ENCODE measurements at places on chromosomes 7 and 10. TPM values are rescaled to one million over a fixed set of nuclear protein-coding genes. Genes with fewer than 3 reads are reported as not detected.

GRCh38 chr10:120583424-120584108, 126.5 kb downstream of the PLPP4 start:
- no peak overlapping the region for H3K4me3 ChIP-seq
- no peaks in the 10 kb centered on the region for H3K27me3 ChIP-seq
- no peaks in the 10 kb centered on the region for H3K36me3 ChIP-seq
- no peaks in the 10 kb centered on the region for H3K4me1 ChIP-seq
- no peak overlapping the region for H3K27ac ChIP-seq

TBXAS1 gene
- 9.0 TPM for total RNA-seq

ABHD11 gene
- total RNA-seq, result 108 TPM

DNA sequence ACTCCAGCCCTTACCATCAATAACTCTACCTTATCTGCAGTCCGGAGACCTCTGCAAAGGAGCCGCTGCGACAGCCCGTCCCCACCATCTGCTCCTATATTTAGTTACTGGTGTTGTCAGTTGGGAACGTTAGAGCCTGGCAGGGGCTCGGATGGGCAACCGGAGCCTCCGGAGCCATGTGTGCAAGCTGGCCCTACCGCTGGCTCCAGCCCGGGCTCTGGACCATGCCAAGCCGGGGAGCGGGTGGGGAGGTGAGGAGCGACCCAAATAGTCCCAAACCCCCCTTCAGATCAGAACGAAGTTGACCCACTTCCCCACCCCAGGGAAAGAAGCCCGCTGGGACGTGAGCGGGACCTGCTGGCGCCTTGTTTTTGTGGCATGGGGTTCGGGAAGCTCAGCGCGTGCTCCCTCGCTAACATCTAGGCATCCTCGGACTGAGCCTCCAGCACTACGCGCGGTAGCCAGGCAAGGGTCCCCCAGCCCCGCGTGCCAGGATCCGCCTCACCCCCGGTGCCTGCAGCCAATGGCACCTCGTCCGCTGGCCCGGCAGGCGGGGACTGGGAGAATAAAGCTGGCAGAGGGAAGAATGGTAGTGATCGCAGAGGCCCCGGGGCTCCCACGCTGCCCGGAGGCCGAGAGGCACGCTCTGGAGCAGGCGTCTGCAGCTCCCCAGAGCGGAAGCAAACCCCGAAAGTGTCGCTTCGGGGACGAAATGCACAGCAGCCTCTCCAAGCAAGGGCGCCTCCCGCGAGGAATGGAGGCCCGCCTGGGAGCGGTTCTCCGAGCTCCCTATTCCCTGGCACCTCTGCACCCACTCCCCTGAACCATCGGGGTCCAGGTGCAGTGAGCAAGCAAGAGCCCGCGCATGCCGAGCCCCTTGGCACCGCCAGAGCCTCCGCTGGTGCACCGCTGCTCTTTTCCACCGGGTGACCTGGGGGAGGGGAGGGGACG, 679 bp downstream of the LRRC20 start:
- no peaks in the 10 kb centered on the region for H3K36me3 ChIP-seq
- H3K4me1 ChIP-seq, result peaks cover 9% of the 10 kb centered on the region
- DNase-seq, result peak; percentile 35
- H3K27ac ChIP-seq, result peak overlapping the region; percentile 78

DNA sequence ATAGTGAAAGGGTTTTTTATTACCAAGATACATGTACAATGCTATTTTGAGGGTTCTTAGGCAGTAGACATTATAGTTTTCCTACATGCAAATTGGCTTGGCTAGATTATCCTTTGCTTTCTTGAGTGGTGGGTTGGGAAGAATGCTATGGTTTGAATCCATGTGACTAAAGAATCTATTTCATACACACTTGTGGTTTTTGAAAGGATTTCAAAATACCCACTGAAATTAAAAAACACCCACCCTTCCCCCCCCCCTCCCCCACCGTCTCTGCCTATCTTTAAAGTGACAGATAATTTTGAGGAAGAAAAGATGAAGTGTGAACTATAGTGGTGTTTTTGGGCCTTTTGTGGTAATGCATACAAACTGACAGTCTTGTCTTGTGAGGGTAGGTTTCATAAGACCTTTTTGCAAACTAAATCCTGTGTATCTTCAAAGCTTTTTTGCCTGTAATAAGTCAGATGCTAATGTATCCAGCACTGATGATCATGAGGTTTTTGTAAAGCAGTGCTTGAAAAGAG, 90.9 kb downstream of the TPST1 start:
- H3K36me3 ChIP-seq, result no peaks in the 10 kb centered on the region
- no peak for DNase-seq
- no peak overlapping the region for H3K4me3 ChIP-seq
- no peaks in the 10 kb centered on the region for H3K27me3 ChIP-seq

RASSF4 gene
- total RNA-seq, result 27.6 TPM

CALCR gene
- total RNA-seq, result not detected

SPDYE2 gene
- not detected for total RNA-seq

DNA sequence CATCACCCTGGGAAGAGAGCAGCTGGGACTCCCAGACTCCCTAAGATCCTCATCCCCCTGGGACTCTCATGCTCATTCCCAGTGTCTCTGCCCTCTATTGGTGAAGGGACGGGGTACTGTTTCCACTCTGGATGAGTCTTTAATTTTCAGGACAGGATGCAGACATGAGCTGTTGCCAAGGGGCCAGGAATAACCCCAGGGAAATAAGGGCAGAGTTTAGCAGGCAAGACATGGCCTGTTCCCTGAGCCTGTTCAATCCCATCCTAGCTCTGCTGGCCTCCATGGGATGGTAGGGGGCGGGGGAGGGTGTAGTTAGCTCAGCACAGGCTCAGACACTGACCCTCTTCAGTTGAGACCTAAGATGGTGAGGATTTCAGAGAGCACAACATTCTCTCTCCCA, 14.0 kb downstream of the C10orf105 start:
- DNase-seq, result no peak
- peaks cover 5% of the 10 kb centered on the region for H3K4me1 ChIP-seq
- no peak overlapping the region for H3K27ac ChIP-seq
- no peak overlapping the region for H3K4me3 ChIP-seq
- no peaks in the 10 kb centered on the region for H3K27me3 ChIP-seq

- DNase-seq, result no peak
- no peaks in the 10 kb centered on the region for H3K4me1 ChIP-seq
- no peak overlapping the region for H3K4me3 ChIP-seq
- no peaks in the 10 kb centered on the region for H3K36me3 ChIP-seq
Observed at GRCh38 chr10:33519130-33519860, 184.8 kb upstream of the NRP1 start.

GRCh38 chr7:50530766-50531165, 34.4 kb downstream of the DDC start:
- H3K27me3 ChIP-seq, result no peaks in the 10 kb centered on the region
- no peaks in the 10 kb centered on the region for H3K36me3 ChIP-seq
- no peak for DNase-seq

FEZF1 gene
- total RNA-seq, result not detected

COL13A1 gene
- total RNA-seq, result 2.8 TPM

ZNF775 gene
- 8.9 TPM for total RNA-seq

- no peaks in the 10 kb centered on the region for H3K36me3 ChIP-seq
- H3K4me3 ChIP-seq, result no peak overlapping the region
- H3K4me1 ChIP-seq, result no peaks in the 10 kb centered on the region
Observed at GRCh38 chr7:135706858-135707569, 21.0 kb downstream of the SLC13A4 start.

DNA sequence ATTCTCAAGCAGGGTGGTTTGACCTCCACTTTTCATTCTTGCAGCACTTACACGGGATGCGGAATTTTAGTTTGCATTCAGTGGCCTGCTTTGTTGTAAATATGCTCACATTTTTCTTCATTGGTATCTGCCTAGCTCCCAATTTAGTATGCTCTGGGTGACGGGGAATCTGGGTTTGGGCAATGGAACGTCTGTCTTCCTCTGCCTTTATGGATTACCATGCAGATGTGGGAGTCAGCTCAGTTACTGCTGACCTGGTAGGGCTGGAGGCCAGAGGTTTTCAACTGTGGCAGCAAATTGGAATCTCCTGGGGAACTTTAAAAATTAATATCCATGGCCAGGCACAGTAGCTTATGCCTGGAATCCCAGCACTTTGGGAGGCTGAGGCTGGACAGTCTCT, 161.6 kb downstream of the CAMK1D start:
- H3K36me3 ChIP-seq, result no peaks in the 10 kb centered on the region
- H3K4me1 ChIP-seq, result no peaks in the 10 kb centered on the region
- H3K4me3 ChIP-seq, result no peak overlapping the region
- no peak overlapping the region for H3K27ac ChIP-seq
- no peak for DNase-seq

GRCh38 chr7:82699773-82700186, 256.2 kb upstream of the CACNA2D1 start:
- no peak overlapping the region for H3K27ac ChIP-seq
- H3K36me3 ChIP-seq, result no peaks in the 10 kb centered on the region
- H3K4me1 ChIP-seq, result no peaks in the 10 kb centered on the region
- no peak overlapping the region for H3K4me3 ChIP-seq

CALML3 gene
- total RNA-seq, result not detected

GRCh38 chr10:119805702-119806230, 66.9 kb downstream of the MCMBP start:
- no peaks in the 10 kb centered on the region for H3K27me3 ChIP-seq
- DNase-seq, result no peak
- H3K4me1 ChIP-seq, result no peaks in the 10 kb centered on the region
- no peak overlapping the region for H3K27ac ChIP-seq
- no peak overlapping the region for H3K4me3 ChIP-seq

GRCh38 chr7:108001764-108002725, 916 bp downstream of the LAMB1 start:
- H3K4me1 ChIP-seq, result peaks cover 49% of the 10 kb centered on the region
- H3K4me3 ChIP-seq, result peak overlapping the region; percentile 77
- H3K27ac ChIP-seq, result peak overlapping the region; percentile 88

AMPH gene
- total RNA-seq, result 2.2 TPM

RINT1 gene
- total RNA-seq, result 10.0 TPM

DNA sequence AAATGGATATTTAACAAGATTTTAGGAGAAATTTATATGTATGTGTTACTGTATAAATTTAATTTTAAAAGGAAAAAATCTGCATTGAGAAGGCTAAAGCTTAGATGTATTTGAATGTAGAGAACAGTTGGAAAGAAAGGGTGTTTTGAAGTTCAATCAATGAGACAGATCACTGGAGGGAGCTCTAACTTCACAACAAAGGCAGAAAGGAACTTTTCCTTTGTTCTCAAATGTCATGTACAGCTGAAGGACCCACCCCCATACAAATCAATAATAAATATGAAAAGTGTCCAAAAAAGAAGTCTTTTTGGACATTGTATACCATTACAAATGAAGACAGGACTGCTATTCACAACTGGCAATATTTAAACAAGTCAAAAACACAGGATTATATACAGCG, 403.4 kb downstream of the DNAJB9 start:
- no peaks in the 10 kb centered on the region for H3K27me3 ChIP-seq
- H3K4me1 ChIP-seq, result no peaks in the 10 kb centered on the region
- no peak overlapping the region for H3K27ac ChIP-seq
- no peak overlapping the region for H3K4me3 ChIP-seq
- DNase-seq, result no peak

DNA sequence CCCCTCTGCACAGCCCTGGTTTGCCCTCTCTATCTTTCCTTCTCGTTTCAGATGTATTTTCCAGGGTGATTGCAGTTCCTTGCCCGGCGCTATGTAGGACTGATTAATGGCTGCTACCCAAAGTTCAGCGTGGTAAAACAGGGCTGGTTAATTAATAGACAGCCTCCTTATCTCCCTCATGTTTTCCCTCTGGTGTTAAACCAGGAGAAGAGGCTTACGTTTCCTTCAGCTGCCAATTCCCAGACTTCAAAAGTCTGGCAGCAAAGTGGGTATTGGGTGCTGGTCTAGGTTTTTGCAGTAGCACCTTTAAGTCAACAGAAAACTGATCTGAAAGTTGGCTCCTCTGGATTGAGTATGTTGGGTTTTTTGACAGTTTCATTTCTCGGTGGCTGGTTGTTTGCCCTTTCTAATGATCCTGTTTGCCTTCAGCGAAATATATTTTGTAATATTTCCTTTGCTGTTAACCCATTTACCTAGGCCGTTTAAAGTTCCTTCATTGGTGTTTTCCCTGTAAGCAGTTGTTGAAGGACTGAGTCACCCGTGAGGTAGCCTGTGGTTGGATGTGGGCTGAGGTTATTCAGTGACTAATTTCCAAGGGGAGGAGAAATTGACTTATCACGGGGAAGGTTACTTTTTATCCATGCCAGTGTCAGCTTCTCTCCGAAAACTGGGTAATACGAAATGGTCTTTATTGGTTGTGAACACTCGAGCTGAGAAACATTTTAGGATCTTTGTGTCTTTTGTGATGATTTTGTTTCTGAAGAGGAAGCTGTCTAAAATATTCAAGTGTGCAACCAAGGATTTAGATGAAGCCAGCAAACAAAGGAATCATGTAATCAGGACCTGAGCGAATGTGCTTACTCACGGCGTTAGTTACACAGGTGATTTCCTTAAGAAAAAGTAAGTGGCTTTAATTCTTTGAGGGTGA, 257.2 kb downstream of the KIAA1217 start:
- no peaks in the 10 kb centered on the region for H3K27me3 ChIP-seq
- peak overlapping the region; percentile 87 for H3K27ac ChIP-seq
- H3K4me3 ChIP-seq, result peak overlapping the region; percentile 28
- no peaks in the 10 kb centered on the region for H3K36me3 ChIP-seq
- H3K4me1 ChIP-seq, result peaks cover 4% of the 10 kb centered on the region

SND1 gene
- 77.0 TPM for total RNA-seq

DNA sequence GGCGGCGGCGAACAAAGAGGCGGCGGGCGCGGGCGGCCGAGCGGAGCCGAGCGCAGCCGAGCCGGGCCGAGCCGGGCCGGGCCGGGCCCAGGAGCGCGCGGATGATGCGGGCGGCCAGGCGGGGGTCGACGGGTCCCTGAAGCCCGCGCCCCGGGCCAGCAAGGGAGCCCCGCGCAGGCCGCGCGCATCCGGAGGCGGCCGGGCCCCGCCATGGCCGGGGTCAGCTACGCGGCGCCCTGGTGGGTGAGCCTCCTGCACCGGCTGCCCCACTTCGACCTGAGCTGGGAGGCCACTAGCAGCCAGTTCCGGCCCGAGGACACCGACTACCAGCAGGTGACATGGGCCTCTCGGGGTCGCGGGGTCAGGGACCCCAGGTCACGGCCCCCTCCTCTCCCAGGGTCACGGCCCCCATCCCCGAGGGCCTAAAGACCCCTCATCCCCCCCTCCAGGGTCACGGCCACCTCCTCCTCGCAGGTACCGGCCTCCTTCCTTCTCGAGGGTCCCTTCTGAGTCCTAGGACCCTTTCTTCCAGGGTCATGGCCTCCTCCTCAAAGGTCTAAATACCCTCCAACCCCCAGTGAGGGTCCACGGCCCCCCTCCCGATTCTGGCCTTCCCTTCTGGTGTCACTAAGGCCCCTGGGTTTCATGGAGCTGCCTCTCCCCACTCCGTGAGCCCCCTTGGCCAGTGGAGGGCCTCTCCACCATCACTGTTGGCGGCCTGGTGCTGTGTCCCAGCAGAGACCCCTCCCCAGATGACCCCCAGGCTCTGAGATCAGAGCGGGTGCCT, at the start of gene TTYH3:
Gene TTYH3, plus strand, starts transcription at position 41 of the 787 bp plus-strand sequence. Its CDS starts 170 bp downstream, at position 211.
- peak within 1 kb of the TSS; percentile 89 for H3K27ac ChIP-seq
- no peaks in the 10 kb centered on the region for H3K27me3 ChIP-seq
- peak within 1 kb of the TSS; percentile 83 for H3K4me3 ChIP-seq
- no peak for DNase-seq
- H3K4me1 ChIP-seq, result peaks cover 54% of the 10 kb centered on the region

PPP1R9A gene
- total RNA-seq, result 28.1 TPM

- no peaks in the 10 kb centered on the region for H3K36me3 ChIP-seq
- peaks cover 4% of the 10 kb centered on the region for H3K4me1 ChIP-seq
- DNase-seq, result no peak
Observed at GRCh38 chr7:127976056-127976737, 55.0 kb downstream of the LRRC4 start.
